ENCODE measurements at places on chromosomes 1 and 21.
A peak's percentile ranks its signal among the peaks of the same experiment; 100 is the strongest.

DNA sequence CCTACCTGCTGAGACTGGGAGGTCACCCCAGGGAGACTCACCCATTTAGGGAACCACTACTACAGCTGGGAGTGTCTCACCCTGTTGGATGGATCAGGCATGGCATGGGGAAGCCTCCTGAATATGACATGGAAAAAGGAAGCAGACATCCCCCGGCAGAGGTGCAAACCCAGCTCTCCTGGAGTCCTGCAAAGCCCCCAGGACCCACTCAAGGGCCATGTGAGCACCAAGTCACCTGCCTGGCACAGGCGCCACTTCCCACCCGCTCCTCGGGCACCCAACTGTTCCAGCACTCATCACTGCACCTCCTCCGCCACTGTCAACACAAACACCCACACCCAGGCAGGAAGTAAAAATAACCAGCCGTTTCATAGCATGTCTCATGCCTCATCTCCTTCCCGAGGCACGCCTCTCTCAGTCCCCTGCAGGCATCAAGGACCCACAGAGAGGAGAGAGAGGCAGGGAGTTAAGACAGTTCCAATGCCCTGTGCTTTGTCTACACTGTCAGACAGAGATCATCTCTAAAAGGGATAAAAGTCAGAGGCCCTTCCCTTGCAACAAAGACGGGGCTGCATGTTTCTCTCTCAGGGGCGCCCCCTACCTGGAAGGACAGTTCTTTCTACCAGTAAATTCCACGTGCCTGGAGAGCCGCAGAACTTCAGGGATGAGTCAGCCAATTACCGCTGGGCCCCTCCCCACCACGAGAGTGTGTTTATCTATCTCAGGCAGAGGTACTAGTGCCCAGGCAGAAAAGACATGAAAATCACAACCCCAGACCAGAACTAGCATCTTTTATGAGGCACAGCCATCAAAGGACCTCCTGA lies 150.1 kb upstream of the SOD1 start:
- peak; percentile 13 for DNase-seq

- no peak for DNase-seq
Measured at GRCh38 chr1:23202263-23202749, 15.0 kb downstream of the HTR1D start.

DNA sequence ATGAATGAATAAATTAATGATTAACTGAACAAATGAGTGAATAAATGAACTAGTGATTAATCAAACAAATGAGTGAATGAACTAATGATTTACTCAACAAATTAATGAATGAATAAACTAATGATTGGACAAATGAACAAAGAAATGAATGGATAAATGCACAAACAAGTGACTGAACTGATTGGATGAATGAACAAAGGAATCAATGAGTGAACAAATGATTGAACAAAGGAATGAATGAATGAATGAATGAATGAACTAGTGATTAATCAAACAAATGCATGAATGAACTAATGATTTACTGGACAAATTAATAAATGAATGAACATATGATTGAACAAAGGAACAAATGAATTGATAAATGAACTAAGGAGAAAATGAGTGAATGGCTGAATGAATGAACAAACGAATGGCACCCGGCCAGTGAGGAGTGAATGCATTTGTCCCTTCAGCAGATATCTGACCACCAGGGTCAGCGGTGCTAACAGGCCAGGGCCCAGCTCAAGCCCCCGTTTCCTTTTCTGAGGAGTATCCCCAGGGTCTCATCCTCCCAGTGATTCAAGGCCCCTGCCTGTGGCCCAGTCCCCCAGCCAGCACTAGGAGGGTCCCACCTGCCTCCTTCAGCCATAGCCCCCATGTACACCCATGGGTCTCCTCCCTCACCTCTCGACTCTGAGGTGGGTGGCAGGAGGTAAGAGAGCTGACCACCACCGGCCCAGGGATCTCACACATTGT lies 49.9 kb downstream of the WNT9A start:
- no peak for DNase-seq

GRCh38 chr1:203570805-203571204 lies 55.8 kb upstream of the ATP2B4 start:
- no peak for DNase-seq

- DNase-seq, result no peak
Measured at GRCh38 chr1:172269084-172269483, 151.4 kb upstream of the C1orf105 start.

- peak; percentile 28 for DNase-seq
Measured at GRCh38 chr1:209688746-209689234, 13.6 kb downstream of the G0S2 start.

GRCh38 chr1:156150333-156151011 lies 2.9 kb upstream of the SEMA4A start:
- no peak for DNase-seq

DNA sequence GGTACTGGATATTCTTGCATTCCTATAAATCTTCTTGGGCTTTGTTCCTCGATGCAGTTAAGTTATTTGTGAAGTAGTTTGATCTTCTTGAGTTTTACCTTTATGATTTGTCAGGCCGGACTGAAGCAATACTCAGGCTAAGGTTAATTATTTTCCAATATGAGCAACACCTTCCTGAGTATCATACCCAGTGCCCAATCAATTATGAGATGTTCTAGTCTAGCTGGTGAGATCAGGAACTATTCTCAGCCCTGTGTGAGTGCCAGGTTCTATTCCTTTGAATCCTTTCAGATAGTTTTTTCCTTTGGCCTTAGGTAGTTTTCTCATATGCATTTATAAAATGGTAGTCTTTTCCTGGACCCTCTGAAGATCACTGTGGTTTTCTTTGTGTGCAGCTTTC lies 92.5 kb downstream of the SCMH1 start:
- DNase-seq, result no peak

DNA sequence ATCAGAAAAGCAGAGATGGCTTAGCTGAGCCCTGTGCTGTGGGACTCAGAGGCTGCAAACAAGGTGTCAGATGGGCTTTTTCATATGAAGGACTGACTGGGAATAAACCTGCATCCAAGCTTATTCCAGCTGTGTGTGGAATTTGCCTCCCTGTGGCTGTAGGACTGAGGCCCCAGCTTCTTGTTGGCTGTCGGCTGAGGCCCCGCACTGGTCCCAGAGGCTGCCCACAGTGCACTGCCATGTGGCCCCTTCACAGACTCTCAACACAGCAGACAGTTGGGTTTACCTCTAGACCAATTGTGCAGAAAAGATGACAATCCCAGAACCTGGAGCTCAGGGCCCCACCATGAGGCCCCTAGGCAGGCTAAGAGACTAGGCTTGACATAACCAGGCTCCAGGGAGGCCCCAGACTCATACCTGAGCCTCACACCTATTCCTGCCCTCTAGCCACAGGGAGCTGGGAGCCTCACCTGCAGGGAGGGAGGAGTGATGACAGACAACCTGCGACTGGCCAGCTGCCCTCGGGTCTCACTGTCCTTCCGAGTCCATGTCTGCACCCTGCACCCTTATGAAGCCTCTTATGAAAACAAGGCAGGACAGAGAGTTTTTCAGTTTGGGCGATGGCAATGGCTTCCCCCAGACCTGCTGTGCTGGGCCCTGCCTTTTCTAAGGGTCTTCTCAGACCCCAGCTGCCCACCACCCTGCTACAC lies 615.5 kb downstream of the NPHP4 start:
- no peak for DNase-seq

- no peak for DNase-seq
Measured at GRCh38 chr21:14875704-14876523, 188.9 kb downstream of the NRIP1 start.

GRCh38 chr1:71587961-71588360 lies 507.1 kb upstream of the ZRANB2 start:
- peak; percentile 18 for DNase-seq

DNA sequence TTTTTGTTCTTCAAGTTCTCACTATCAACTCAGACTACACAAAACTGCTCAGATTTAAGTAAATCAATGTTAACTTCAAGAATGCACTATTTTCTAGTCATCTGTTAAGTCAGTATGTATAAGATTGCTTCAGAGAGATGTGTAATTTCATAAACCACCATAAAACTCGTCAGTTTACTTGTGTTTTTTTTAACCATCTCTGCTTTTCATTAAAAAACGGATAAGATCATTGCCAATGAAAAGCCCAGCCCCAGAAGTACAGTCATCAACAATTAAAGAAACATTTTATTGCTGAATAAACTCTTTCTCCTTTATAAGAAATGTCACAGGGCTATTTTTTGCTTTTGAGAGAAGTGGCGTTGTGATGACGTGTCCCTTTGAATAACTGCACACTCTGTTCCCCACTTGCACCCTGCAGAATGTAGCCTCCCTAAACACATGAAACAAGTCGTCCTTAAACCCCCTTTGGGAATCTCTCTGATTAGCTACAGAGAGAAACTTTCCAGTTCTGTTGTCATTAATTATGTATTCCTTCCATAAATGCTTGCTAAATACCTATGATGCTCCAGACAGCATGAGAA lies 202.7 kb upstream of the FOXD3 start:
- DNase-seq, result no peak

- DNase-seq, result no peak
Measured at GRCh38 chr1:236880209-236880608, 85.1 kb downstream of the MTR start.

DNA sequence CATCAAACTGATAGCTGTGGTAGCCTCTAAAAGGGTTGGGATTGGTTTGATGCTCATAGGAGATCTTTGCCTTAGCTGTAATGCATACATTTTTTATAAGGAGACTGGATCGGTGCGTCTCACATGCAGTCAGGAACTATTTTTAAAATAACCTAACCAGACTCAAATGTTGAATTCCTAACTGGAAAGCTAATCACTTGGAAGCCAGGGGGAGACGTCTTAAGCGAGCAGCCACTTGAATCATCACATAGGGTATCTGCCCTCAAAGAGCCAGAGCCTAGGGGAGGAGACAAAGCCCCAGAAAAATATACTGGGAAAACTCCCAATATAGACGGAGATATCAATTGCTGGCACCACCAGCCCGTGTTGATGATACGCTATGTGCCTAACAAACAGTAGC lies 61.7 kb upstream of the PUM1 start:
- DNase-seq, result no peak

DNA sequence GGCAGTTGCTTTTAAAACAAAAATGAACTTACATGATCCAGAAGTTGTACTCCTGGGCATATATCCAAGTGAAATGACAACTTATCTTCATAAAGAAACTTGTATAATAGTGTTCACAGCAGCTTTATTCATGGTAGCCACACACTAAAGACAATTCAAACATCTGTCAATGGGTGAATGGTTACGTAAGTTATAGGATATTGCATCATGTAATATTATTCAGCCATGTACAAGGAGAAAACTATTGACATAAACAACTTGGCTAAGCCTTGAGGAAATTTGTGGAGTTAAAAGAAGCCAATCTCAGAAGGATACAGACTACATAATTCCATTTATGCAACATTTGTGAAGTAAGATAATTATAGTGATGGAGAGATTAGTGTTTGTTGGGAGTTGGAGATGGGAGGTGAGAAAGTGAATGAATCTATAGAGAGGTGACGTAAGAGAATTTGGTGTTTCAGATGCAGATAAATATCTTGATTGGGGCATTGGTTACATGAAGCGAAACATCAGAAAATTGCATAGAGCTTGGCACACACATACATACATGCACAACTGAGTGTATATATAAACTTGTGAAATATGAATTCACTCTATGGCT lies 49.9 kb upstream of the GRIK1 start:
- DNase-seq, result no peak

DNA sequence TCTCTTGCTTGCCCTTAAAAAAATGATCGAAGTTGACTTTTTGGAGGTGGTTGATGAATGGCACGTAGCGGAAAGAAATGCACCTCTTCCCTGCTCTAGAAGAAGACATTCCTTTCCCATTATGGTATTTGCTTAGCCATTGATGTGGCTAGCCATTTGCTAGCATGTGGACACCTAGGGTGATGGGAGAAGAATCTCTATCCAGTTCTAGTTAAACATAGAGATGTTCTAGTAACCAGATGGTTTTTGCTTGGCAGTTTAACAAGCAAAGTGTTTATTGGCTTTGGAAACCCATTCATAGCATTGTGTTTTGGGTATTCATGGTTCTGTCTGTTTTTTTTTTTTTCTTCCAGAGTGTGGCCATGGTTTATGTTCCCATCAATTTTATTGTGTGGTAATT lies 78.9 kb downstream of the KCNJ6 start:
- peak; percentile 81 for DNase-seq

DNA sequence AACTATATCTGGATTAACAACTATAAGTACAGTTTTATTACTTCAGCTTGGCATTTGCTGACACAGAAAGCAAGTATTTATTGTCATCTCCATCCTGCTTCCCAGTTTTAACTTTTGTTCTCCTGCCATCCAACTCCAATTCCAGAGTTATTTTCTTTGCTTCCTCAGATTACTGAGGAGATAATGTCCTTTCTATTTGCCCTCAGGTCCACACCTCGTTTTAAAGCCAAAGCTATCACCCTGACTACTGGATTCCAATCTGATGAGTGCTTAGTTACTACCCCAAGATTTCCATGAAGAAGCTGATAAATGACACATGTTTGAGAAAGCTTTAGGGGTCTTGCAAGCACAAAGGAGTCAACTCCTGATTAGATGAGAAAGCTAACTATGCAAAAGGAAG lies 25.2 kb downstream of the ACKR1 start:
- DNase-seq, result no peak

DNA sequence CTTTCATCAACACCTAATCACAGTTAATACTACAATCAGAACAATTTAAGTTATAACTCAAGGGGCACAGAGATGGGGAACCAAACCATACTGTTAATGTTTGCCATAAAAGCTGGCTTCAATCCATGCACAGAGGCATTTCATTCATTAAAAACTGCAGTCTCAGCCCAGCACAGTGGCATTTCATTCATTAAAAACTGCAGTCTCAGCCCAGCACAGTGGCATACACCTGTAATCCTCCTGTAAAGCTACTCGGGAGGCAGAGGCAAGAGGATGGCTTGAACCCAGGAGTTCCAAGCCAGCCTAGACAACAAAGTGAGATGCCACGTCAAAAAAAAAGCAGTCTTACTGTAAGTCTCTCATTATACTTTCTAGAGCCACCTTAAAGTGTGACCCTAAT lies 29.2 kb downstream of the ARID4B start:
- no peak for DNase-seq

GRCh38 chr1:160744852-160745520 lies 5.9 kb downstream of the SLAMF7 start:
- DNase-seq, result no peak

- DNase-seq, result no peak
Measured at GRCh38 chr1:211739671-211740411, 64.4 kb upstream of the NEK2 start.

GRCh38 chr1:15246960-15247614 lies at the start of gene FHAD1:
TSS of gene FHAD1 (plus strand) at chr1:15247223. CDS start at chr1:15251785, 4,562 bp downstream.
- peak; percentile 13 for DNase-seq

GRCh38 chr1:227883641-227884301 lies 64.0 kb downstream of the WNT9A start:
- no peak for DNase-seq

- no peak for DNase-seq
Measured at GRCh38 chr1:198162091-198162767, 5.4 kb downstream of the NEK7 start.

GRCh38 chr1:238409932-238410331 lies 519.2 kb upstream of the ZP4 start:
- DNase-seq, result peak; percentile 46

- no peak for DNase-seq
Measured at GRCh38 chr1:178024504-178024903, 54.6 kb upstream of the SEC16B start.

GRCh38 chr1:91282695-91283420 lies 121.8 kb downstream of the HFM1 start:
- peak; percentile 76 for DNase-seq

Data from NCI-H446 (cell line).